ENCODE measurements at places on chromosomes 13 and 19. TPM values are rescaled to one million over a fixed set of nuclear protein-coding genes. Genes with fewer than 3 reads are reported as not detected.

- no peak overlapping the region for H3K4me3 ChIP-seq
- no peaks in the 10 kb centered on the region for H3K36me3 ChIP-seq
- H3K27ac ChIP-seq: no peak overlapping the region
- H3K27me3 ChIP-seq: no peaks in the 10 kb centered on the region
- no peak for DNase-seq
Measured at GRCh38 chr19:35076657-35077056, 35.1 kb downstream of the HPN start.

DNA sequence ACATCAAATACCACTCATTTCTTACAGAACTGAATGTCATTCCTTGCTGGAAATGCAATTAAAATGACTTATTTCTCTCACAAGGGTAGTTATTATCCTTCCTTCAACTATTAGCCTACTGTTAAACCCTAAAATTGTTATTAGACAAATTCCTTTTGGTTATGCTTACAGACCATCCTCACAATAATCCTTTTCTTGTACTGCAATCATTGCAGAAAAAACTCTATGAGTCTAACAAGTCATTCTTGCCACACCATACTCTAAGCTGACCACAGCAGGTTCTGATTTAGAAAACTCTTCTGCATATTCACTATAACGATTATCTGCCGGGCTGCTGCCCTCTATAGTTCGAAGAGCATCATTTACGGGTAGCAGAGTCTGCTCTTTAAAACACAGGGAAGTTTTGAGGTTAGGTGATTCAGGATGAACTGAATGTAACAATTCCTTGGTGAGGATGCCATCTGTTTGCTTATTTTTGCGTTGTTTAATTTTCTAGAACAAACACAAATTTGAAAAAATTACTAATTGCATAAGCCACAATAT, 38.2 kb downstream of the MTMR6 start:
- H3K27me3 ChIP-seq: no peaks in the 10 kb centered on the region
- no peaks in the 10 kb centered on the region for H3K4me1 ChIP-seq
- H3K27ac ChIP-seq: no peak overlapping the region
- no peak for DNase-seq

The ZNF584 gene
- total RNA-seq: 8.5 TPM

DNA sequence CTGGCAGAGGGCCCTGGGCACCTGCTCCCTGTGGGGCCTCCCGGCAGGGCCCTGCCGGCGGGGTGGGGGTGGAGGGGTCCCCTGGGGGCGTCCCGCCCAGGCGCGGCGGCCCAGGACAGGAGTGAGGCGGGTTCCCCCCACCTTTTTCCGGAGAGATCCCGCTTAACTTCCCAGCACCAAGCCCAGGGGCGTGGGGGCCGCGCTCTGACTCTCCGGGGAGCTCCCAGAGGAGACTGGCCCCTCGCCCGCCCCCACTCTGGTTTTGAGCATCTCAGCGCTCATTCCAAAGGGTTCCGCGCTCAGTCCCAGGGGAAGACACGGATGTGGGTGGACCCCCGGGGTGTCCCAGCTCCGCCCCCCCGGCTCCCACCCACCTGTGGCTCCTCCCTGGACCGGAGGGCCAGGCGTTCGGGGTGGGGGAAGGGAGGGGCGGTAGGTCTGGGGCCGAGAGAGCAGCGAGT, 476 bp downstream of the C2CD4C start:
- DNase-seq: no peak
- peaks cover 35% of the 10 kb centered on the region for H3K27me3 ChIP-seq
- no peak overlapping the region for H3K27ac ChIP-seq

GRCh38 chr19:49973987-49974386, 13.0 kb upstream of the SIGLEC11 start:
- no peaks in the 10 kb centered on the region for H3K4me1 ChIP-seq
- peaks cover 3% of the 10 kb centered on the region for H3K27me3 ChIP-seq
- no peak overlapping the region for H3K27ac ChIP-seq
